Liver (tissue), 10 donors: ENCODE measurements at places on chromosomes 3 and 15. TPM values are rescaled to one million over a fixed set of nuclear protein-coding genes. Genes with fewer than 3 reads are reported as not detected.

DNA sequence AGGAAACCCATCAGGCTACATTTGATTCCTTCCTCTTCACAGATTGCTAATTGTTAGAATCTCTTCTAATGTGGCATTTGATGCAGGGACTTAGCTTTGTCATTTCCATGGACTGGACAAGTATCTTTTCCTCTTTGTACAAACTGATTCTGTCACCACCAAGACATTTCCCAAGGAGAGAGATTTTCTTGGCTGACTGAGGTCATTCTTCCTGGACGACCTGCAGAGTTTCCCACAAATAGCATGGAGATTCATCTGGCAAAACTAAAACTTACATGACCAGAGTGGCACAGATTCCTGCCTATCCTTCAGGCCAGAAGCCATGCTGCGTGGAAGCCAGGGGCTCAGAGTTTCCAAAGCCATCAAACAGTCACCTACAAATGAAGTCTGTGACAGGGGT lies 269.2 kb upstream of the LRTM1 start:
- H3K4me1 ChIP-seq: no peaks in the 10 kb centered on the region
- no peaks in the 10 kb centered on the region for H3K27me3 ChIP-seq
- no peak overlapping the region for H3K27ac ChIP-seq
- no peaks in the 10 kb centered on the region for H3K36me3 ChIP-seq
- no peak for DNase-seq
- H3K4me3 ChIP-seq: no peak overlapping the region

- no peaks in the 10 kb centered on the region for H3K27me3 ChIP-seq
- no peaks in the 10 kb centered on the region for H3K4me1 ChIP-seq
- H3K4me3 ChIP-seq: no peak overlapping the region
- H3K27ac ChIP-seq: no peak overlapping the region
Measured at GRCh38 chr15:98455904-98456303, 192.4 kb upstream of the IGF1R start.

DNA sequence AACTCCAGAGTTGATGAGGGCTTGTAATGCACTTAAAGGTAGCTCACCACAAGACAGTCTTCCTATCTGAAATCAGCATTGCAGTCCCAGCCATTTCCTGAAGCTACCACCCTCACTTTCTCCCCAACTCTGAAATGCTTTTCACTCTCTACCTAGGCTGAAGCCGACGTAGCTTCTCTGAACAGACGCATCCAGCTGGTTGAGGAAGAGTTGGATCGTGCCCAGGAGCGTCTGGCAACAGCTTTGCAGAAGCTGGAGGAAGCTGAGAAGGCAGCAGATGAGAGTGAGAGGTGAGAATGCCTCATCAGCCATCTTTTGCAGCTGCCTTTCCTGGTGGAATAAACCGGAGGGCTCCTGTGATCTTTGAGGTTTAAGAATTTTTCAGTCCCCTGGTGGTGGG lies 14.3 kb downstream of the TPM1 start:
- peaks cover 29% of the 10 kb centered on the region for H3K4me1 ChIP-seq
- no peaks in the 10 kb centered on the region for H3K27me3 ChIP-seq
- DNase-seq: no peak

Gene NDUFB4
- 29.8 TPM for total RNA-seq

Gene TMEM40
- total RNA-seq: 0.79 TPM

Gene PLA2G4D
- total RNA-seq: not detected

Gene DHX30
- 39.9 TPM for total RNA-seq

Gene GP5
- 3.3 TPM for total RNA-seq
